NCI-H1105 treated with DMSO at 0.1 percent for 48 hours (cell line): ENCODE measurements at places on chromosomes 2 and 18.
A peak's percentile ranks its signal among the peaks of the same experiment; 100 is the strongest.

DNA sequence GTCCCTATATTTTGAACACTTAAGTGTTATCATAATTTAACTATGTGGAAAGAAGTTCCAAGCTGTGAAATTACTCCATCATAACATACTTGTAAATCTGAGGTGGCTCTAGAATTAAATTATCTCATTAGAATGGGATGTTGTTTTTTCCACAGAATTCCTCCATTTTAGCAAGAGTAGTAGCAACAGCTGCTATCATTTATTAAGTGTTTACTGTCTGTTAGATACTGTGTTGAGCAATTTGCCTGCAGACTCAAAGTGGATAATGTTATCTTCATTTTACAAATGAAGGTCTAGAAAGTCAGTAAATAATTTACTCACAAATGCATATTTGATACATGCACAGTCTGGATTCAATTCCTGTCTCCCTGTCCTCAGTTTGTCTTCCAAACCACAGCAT lies 504.8 kb upstream of the NRP2 start:
- DNase-seq: no peak

DNA sequence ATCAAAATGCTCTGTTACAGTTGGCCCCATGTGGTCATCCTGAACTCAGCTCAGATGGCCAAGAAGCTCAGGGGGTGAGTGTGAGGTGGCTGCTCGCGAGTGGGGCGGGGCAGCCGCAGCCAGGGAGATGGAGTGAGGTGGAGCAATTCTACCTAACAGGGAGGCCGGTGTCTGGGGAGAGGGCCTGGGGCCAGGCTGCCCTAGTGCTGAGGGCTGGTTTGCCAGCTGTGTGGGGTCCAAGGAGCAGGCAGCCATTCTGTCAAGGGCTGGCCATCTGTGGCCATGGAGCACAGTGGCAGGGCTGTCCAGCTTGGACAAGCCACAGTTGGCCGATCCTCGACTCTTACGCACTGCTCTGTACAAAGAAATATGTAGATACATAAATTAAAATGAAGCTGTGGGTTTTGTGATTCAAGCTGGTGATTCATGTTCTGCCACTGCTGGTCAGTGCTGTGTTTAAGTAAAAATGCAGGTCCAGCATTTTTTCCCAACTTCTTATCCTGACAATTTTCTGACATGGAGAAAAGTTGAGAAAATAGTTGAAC lies 82.1 kb downstream of the HS6ST1 start:
- no peak for DNase-seq

GRCh38 chr2:224209555-224210285 lies 170.6 kb upstream of the SERPINE2 start:
- no peak for DNase-seq

DNA sequence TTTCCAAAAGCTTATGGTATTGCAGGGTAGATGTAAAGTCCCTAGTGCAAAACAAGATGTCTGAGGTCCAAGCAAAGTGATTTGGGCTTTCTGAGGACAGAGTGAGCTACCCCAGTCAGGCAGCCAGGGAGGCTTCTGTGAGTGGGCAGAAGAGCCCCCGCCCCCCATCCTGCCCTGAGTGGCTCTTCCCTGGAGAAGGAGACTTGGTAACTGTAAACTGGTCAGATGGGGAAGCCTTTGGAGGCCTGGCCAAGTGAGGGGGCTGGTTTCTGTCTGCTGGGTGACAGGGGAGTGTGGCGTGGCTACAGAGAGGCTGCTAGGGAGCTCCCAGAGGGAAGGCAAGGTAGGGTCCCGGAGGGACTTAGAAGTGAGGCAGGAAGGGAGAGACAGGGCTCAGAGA lies 181.3 kb upstream of the HAAO start:
- no peak for DNase-seq

- DNase-seq: no peak
These were observed 12.4 kb upstream of the TANK start for GRCh38 chr2:161147856-161148255.

GRCh38 chr2:18791172-18791797 lies 201.9 kb upstream of the NT5C1B start:
- no peak for DNase-seq

DNA sequence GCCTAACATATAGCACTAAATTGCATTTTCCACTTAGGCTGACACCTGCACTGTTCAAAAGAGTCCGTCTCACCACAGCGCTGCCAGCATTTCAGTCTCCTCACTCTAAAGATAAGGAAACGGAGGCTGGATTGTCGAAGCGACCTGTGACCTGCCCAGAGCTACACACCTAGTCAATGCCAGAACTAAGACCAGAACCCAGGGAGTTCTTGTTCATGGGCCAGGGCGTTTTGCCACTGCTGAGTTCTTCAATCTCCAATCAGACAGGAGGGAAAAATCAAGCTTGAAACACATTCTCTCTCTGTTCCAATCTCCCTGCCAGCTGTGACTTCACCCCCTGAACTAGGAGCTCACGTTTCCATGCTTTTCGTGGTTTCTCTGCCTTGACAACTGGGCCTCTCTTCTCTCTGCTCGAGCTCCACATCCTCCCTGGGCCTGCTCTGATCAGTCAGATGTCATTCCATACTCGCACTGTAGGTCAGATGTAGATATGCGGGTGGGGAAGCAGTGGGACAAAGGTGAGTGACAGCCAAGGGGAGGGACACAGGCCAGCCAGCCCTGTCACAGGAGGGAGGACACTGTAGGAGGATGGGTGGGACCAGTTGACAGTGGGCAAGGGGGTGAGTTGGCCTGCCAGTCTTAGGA lies 221.1 kb upstream of the SMAD2 start:
- no peak for DNase-seq

- no peak for DNase-seq
These were observed 313.8 kb upstream of the MMADHC start for GRCh38 chr2:149901231-149901859.

DNA sequence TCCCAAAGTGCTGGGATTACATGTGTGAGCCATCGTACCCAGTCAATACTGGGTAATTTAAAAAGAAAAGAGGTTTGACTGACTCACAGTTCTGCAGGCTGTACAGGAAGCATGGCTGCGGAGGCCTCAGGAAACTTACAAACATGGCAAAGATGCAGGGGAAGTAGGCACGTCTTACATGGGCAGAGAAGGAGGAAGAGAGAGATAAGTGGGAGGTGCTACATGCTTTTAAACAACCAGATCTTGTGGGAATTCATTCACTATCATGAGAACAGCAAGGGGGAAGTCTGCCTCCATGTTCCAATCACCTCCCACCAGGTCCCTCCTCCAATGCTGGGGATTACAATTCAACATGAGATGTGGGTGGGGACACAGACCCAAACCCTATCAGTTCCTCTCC lies 192.5 kb downstream of the ATAD2B start:
- no peak for DNase-seq

DNA sequence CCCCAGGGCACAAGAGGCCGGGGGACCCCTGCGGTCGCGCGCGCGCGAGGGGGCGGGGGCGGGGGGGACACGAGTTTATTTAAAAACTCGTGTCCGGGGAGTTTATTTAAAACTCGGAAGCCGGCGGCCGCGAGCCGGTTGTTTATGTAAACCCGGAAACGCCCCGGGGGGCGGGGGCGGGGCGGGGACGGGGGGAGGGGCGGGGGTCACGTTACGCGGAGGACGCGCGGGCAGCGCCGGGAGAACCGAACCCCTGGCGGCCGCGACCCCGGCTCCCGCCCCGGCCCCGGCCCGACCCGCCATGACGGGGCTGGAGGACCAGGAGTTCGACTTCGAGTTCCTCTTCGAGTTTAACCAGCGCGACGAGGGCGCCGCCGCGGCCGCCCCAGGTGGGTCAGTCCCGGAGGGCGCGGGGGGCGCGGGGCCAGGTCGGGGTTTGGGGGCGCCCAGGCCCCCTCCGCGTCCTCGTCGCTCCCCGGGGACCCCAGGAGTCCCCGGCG lies 4.4 kb downstream of the NFATC1 start:
- DNase-seq: peak; percentile 5

DNA sequence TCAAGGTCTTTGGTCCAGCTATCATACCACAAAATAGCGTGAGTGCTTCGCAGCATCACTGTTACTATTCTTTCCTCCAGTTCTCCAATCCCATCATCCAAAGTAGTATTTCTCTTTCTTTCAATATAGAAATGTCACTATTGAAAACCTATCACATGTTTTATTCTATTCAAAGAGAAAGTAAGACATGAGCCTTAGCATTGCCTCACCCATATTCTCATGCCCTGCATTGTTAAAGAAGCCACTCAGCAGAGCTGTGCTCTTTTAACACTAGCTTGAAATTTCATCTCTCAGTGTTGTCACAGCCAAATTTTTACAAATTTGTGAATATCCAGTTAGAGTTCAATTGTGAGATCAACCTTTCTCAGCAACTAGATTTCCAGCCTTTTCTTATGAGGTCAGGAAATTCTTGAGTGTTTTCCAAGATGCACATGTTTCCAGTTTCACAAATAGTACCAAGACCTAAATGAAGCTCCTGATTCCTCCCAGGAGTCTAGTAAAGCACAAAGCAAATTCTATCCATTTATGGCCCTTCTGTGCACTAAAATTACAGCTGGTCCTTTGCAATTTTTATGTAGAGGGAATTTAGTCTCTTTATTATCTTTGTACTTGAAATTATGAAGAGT lies 343.7 kb downstream of the SPAG16 start:
- DNase-seq: no peak

DNA sequence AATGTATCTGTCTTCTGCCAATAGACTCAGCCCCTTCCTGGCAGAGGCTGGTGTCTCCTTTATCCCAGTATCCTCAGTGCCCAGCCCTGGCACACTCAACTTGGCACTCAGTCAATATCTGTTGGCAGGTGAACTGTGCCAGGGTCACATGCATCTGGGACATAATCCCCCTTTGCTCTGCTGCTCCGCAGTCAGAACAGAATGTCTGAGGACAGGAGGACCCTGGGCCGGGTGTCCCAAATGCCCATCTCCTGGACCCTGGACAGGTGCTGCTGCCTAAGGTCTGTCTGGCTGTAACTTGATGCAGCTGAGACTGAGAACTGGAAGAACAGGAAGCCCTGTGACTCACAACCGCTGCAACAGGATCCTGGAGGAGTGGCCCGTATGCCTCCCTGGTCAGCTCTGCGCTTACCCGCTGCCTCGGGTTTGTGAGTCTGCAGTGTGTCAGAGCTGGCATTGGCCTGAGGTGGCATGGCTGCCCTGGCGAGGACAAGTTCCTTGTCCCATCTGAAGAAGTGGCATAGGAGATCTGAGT lies 11.4 kb downstream of the HK2 start:
- DNase-seq: peak; percentile 75

- DNase-seq: no peak
These were observed 49.8 kb downstream of the USP34 start for GRCh38 chr2:61420991-61421544.

DNA sequence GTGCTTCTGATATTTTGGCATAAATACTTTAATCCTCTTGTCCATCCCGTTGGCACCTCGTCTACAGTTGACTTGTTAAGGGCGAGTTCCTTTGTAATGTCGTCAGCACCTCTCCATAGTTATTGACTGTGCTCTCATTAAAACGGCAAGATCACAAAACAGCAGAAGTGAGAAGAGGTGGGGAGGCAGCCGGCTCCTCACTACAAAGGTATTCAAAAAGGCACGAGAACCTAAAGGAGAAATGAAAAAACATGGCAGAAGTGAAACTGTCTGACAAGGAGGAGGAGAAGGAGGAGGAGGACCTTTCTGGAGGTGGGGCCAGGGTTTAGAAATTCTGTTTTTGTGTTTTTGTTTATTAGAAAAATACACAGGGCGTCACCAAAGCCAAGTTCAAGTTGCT lies 235.6 kb downstream of the BCL11A start:
- no peak for DNase-seq
